Kasumi-1 (cell line): ENCODE measurements at places on chromosomes 2 and 18.

- DNase-seq = no peak
These were observed 97.3 kb downstream of the FMNL2 start for GRCh38 chr2:152432206-152432653.

GRCh38 chr2:33275689-33276444 lies 200.6 kb upstream of the RASGRP3 start:
- no peak for DNase-seq

DNA sequence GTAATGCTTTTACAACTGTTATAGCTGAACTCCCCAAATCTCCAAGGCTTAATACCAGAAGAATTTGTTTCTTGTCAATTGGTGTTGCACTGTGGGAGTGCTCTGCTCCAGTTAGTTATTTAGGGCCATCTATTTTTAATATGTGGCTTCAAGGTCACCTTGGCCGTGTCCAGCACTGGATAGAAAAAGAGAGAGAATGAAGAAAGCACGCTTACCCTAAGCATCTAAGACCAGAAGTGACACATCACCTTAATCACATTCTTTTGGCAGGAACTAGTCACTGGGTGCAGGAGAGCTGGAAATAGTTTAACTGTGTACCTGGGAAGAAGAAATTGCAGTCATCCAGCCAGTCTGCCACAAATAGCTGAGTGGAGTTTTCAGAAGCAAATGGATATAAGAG lies 78.8 kb downstream of the VWC2L start:
- no peak for DNase-seq

GRCh38 chr18:74430806-74431571 lies 26.1 kb downstream of the DIPK1C start:
- DNase-seq = no peak

GRCh38 chr2:23198316-23199114 lies 186.5 kb upstream of the KLHL29 start:
- peak; percentile 1 for DNase-seq

DNA sequence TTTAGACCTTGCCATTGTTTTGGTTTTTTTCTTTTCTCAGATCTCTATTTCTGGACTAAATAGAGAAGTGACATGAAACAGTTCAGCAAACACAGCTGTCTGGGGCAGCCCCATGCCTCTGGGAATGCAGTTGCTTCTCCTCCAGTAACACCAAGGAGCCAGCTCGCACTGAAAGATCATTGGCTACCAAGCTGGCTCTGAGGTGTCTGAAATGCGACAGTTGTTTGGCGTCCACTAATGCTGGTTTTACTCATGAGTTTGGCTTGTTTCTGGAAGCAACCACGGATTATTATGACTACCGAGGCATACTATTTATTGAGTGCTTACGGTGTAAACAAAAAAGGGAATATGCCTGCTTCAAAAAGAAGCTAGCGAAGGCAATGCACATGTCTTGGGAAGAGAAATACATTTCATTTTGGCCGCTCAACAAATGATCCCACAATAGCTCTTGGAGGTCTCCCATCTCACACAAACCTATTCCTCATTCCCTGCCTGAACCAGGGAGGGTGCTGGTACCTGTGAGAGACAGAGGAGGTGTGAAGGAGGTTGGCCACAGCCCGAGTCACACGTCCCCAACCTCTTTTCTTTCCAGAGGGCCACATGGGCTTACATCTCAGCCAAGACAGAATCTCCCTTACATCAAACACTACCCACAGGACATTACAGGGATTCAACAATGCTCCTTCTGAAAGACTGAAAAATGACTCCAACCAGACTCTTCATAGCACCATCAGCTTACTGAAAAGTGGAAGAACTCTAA lies 37.5 kb upstream of the NEB start:
- DNase-seq = no peak

GRCh38 chr2:42964439-42965083 lies 172.2 kb upstream of the HAAO start:
- DNase-seq = peak; percentile 53

DNA sequence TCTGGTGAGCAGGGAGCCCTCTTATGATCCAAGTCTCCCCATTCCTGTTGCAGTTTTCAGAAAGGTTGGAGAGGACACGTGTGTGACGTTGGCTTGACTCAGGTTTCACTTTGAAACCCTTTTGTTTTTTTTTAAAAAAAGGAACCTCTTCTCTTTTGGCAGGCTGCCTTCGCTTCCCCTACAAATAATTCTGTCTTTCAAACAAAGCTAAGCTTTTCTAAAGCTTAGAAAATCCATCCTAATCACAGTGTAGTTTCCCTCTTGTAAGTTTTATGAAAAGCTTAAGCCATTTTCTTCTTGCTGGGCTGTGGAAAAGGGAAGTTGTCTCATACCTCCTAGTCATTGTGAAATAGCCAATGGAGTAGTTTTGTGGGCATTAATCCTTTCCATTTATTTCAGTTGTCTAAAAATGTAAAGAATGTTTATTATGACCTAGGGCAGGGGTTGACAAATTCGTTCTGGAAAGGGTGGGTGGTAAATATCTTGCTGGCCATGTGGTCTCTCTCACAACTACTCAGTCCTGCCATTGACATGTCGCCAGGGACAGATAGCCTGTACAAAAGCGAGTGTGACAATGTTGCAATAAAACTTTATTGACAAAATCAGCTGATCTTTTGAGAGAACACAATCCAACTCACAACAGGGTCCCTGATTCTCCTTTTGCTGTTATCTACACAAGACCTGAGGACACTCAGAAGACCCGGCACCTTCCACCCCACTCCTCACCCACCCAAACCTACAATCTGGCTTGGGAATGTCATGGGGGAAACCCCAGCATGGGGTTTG lies 878.8 kb downstream of the RNF144A start:
- peak; percentile 75 for DNase-seq

- no peak for DNase-seq
These were observed 55.4 kb upstream of the ZNF396 start for GRCh38 chr18:35432565-35433001.

DNA sequence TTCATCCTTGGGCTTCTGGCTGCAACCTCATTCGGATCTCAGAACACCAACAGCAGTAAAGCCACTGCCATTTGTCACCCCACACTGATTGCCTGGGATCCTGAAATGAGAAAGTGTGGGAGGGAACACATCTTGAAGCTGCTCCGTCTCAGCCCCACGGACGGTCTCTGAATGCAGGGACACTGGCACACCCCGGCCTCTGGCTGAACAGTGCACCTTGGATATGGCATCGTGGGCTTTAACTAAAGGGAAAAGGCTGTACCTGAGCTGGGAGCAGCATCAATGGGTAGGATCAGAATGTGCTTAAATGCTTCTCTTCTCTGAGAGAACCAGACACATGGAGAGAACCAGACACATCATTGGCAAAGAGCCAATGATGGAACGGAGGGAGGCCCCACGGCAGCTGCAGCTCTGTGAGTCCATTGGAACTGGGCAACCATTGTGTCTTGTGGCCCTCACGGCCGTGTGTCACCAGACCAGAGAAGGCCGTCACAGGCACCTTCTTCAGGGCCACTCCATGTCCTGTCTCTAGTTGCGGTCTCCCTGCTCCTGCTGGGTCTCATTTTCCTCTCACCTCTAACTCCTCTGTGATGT lies 193.4 kb upstream of the MYT1L start:
- no peak for DNase-seq

DNA sequence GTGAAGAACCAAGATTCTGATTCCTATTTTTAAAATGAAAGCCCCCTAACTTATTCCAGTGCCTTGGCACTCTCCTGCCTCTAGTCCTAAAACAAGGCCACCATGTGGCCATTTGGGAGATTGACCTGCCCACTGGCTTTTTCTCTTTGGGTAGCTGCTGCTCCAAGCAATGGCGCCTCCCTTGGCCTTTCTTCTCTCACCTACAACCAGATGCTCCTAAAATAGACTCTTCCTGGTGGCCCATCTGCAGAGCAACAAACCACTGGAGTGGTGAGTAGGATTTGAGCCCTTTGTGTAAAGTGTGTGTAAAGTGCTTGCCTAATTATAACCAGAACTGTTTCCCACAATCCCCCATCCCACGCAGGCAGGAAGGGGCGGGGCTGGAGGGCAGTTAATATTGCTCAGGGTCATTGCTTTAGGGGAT lies 114.2 kb downstream of the FHOD3 start:
- peak; percentile 17 for DNase-seq

GRCh38 chr2:223068071-223068470 lies 16.1 kb downstream of the KCNE4 start:
- no peak for DNase-seq

GRCh38 chr2:60984720-60985119 lies 32.8 kb upstream of the PEX13 start:
- peak; percentile 53 for DNase-seq

GRCh38 chr2:238892796-238893195 lies 44.9 kb downstream of the TWIST2 start:
- DNase-seq = no peak

DNA sequence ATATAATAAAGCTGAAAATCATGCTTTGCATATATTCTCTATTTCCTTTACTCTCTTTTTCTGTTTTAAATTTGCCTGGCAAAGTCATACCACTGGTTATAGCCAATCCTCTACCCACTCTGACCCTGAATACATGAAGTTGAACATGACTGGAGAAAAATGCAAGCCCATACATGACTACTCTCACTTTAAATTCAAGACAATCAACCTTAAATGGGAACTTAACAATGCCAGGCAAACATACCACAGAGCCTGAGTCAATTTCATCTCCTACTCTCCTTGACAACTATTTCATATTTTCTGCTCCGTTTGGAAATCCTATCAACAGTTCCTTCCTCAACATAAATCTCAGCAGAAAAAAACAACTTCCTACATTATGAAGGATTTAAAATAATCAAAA lies 22.6 kb downstream of the RAD51AP2 start:
- DNase-seq = no peak

DNA sequence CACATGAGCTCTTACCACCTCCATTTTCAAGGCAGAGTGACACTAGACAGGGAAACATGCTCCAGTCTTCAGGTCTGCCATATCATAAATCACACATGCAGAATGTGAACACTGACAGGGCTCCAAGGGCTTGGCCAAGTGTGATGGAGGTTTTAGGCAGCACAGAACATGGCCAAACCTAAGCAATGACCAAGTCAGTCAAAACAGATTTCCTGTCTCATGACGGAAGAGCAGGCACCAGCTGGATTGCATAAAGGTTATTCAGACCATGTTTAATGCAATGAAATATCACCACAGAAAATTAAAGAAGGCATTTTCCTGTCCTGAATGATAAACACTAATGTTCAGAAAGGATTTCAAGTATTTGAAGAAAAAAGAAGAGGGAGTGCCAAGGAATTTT lies 72.5 kb downstream of the SUMO1 start:
- no peak for DNase-seq

DNA sequence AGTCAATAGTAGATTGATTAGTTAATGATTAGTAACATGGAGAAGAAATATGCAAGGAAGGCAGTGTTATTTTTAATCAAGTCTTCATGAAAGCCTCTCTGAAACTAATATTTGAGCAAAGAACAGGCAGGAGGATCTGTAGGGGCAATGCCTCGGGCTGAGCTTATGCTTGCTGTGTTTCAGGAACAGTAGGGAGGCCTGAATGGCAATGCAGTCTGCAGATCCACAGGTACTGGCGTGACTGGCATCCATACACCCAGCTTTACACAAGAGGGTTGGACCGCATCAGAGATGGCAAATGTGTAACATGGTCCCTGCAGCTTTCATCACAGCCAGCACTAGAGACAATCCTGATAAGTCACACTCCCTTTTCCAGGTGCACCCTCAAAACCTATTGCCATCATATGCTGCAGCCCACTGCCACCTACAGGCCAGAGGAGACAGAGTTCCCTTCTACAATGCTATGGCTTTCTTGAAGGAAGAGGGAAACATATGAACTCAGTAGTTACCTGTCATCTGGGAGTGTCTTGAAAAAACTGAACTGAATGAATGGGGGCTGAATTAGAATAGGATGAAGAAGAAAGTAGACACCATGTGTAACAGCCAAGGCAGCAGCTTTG lies 582.4 kb upstream of the RAB6C start:
- peak; percentile 48 for DNase-seq

- DNase-seq = no peak
These were observed 199.4 kb downstream of the ALPK2 start for GRCh38 chr18:58429442-58429841.

DNA sequence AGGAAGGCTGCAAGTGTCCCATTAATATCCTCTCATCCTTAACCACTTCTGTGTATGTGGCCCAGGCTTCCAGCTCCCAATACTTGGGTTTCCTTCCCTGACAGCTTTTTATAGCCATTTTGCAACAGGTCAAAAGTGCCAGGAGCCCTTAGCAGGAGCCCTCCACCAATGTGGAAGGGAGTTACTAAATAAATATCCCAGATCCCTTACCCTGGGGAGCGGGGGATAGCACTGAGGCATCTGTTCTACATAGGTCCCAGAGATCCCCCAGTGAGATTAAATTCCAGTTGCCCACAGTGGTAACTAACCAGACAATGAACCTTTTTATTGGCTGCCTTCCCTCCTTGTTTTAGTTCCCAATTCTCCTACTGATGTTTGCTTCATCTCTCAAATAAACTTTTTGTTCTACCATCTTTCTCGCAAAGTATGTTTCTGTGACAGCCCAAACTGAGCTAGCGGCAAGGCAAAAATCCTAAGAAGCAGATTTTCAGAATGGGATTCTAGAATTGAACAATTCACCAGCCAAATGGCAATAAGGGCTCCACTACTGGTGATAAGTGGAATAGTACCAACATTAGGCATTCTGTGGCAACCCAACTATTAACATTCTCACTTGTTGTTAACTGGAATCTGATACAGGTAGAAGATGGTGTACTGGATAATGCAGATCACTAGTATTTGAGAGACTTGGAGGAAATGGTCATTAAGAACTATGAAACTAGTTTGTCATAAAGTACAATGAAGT lies 83.9 kb upstream of the MAPRE2 start:
- DNase-seq = no peak

GRCh38 chr18:50268022-50268747 lies 1.9 kb upstream of the CFAP53 start:
- no peak for DNase-seq

DNA sequence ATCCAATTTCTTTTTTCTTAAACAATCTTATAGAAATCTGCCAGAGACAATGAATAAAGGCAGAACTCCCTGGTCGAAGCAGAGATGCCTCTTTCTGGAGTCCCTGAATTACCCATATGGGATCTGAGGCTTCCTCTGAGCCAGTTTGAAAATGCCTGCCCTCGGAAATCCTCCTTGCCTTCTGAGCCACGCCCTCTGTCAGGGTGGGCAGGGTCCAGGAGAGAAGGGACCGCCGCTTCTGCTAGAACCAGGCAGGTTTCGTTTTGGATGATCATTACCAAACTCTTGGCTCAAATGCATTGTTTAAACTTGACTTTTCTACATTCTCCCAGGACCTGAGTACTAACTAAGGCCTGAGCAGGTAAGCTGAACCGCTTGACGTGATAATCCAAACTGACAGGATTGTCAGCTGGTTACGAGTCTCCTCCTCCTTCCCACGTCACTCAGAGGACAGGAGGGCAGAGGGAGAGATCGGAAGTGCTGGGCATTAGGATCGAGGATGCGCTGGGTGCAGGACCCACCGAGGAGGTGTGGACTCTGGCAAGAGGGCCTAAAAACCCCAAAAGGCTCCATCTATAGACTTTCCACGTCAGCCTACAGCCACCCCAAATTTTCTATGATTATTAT lies 128.4 kb downstream of the KLHL29 start:
- no peak for DNase-seq

- DNase-seq = no peak
These were observed 225.3 kb upstream of the PXDN start for GRCh38 chr2:1969701-1970015.

- no peak for DNase-seq
These were observed 618.8 kb upstream of the NRXN1 start for GRCh38 chr2:51650769-51651168.

- DNase-seq = no peak
These were observed 56.3 kb upstream of the ZDBF2 start for GRCh38 chr2:206218156-206218555.
